IPS-NIHi11 (cell line): ENCODE measurements at places on chromosomes 2 and 18.

GRCh38 chr2:222248256-222248655, 50.5 kb downstream of the PAX3 start:
- DNase-seq = no peak

DNA sequence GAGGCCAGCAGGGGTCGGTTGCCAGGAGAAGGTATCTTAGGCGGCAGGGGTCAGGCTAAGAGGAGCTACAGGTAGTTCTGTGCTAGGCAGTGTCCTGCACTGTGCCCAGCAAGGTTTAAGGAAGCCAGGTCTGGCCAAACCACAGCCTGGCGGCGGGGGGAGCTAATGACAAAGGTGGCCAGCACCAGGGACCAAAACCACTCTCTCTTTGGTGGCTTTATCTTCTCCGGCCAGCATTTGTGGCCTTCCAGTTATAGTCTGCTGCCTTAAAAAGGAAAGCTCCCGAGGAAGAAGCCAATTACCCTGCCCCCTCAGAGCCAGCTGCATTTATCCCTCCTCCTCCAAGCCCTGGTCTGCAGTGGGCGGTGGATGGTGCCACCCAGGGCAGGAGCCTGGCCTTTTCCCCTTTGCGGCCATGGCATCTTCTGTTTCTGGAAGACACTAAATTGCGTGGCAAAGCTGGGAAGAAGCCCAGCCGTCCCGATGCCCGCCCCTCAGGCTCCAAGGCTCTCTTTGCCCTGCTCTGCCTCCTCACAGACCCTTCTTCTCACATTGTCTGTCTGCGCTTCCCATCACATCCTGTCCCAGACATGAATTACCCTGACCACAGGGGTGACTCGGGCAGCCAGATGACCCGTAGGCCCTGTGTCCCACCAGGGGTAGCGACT, 94.6 kb downstream of the EN1 start:
- DNase-seq = no peak

- no peak for DNase-seq
Measured at GRCh38 chr2:101386599-101387150, 628 bp downstream of the CREG2 start.

DNA sequence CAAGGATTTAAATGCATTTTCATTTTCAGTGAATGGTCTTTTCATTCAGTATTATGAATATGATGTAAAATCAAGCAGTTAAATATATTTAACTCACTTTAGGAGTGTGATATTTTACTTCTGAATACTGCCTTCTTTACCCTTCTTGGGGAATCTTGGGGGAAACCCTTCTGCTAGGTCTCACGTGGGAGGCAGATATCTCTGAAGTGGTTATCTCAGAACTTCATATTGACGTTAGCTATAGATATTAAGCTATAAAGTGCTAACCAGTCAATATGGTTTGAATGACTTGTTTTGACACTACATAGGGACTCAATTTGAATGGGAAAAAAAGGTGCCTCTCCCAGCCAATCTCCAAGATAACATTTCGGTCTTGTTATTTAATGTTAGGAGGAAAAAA, 9.8 kb downstream of the REL start:
- DNase-seq = no peak

GRCh38 chr2:42337846-42338566, 23.0 kb downstream of the COX7A2L start:
- DNase-seq = no peak

- DNase-seq = no peak
Measured at GRCh38 chr18:79206444-79206843, 137.2 kb downstream of the ATP9B start.

DNA sequence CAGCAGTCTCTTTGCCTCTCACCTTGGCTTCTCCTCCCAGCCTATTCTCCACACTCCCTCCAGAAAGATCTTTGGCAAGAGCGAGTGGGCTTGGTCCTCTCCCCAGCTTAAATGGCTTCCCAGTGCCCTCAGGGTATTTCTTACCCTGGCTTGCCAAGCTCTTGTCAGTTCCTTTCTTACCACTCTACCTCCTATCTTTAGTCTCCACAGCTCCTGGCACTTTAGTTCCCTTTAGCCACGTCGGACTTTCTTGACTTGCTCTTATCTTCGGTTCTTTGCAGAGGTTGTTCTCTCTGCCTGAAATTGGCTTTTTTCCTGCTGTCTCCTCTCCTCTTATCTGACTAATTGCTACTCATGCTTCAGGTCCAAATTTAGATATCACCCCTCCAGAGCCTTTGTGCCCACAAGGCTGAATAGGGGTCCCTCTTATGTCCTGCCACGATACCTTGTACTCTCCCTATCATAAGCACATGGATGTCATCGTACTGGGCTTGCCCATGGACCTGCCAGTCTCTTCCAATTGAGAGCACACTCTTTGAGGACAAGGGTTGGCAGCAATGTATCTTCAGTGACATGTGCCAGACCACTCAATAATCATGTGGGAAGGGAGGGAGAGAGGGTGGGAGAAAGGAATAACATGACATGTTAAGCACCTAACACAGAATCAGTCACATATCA, 131.7 kb upstream of the CTAGE1 start:
- DNase-seq = no peak

DNA sequence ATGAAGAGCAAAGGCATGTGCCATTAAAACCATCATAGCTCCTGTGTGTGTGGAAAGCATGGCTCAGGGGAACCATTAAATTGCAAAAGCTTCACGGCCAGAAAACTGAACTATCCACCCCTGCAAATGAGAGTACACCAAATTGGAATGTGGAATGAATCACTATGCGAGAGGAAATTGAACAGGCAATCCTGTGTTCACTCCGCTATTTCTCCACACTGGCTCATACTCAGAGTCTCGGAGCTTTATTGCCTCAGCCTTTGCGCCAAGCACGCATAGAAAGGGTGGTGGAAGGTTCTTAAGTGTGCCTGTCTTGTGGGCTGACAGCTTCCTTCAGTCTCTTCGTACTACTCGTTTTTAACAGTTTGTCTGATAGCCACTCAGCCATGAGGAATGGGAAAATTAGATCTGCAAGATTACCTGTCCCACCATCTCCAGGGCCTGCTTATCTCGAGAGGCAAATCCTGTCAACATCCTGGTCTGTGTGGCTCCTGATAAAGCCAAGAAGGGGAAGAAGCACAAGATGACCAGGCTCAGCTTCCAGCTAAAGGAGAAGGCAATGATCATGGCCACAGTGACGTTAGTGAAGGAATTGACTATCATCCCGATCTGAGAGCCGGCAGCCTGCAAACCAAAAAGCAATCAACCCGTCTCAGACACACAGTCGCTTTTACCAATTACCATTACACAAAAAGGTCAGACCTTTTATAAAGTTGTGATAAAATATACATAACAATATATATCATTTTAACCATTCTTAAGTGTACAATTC, 34.9 kb downstream of the G6PC2 start:
- DNase-seq = no peak

DNA sequence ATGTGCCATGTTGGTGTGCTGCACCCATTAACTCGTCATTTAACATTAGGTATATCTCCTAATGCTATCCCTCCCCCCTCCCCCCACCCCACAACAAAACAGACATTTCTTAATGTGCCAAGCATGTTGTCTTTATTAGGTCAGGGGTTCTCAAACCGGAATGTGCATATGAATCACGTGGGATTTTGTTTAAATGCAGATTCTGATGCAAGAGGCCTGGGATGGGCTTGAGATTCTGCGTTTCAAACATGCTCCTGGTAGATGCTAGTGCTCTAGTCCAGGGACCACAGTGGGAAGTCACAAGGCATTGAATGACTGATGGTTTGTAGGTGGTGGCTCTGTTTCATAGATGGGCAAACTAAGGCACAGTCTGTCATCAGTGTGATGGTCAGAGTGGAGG, 184.7 kb downstream of the SMAD7 start:
- DNase-seq = no peak

- no peak for DNase-seq
Measured at GRCh38 chr2:5984273-5984655, 292.1 kb downstream of the SOX11 start.

- DNase-seq = no peak
Measured at GRCh38 chr2:96144481-96145035, 682 bp downstream of the DUSP2 start.

GRCh38 chr2:166282154-166282553, 93.6 kb downstream of the SCN9A start:
- no peak for DNase-seq

GRCh38 chr2:46303822-46304221, 6.6 kb downstream of the EPAS1 start:
- DNase-seq = no peak

DNA sequence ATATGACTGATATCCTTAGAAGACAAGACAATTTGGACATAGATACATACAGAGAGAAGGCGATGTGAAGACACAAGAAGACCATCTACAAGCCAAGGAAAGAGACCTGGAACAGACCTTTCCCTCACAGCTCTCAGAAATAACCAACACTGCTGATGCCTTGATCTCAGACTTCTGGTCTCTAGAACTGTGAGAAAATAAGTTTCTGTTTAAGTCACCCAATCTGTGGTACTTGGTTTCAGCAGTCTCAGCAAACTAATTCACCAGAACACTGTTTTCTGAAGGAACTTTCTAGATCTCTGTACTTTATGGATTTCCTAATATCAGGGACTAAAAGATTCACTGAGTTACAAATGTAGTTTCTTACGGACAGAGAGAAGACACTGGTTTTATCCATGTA, 58.8 kb downstream of the NAB1 start:
- DNase-seq = no peak

GRCh38 chr2:120393456-120393855, 47.5 kb downstream of the INHBB start:
- no peak for DNase-seq

DNA sequence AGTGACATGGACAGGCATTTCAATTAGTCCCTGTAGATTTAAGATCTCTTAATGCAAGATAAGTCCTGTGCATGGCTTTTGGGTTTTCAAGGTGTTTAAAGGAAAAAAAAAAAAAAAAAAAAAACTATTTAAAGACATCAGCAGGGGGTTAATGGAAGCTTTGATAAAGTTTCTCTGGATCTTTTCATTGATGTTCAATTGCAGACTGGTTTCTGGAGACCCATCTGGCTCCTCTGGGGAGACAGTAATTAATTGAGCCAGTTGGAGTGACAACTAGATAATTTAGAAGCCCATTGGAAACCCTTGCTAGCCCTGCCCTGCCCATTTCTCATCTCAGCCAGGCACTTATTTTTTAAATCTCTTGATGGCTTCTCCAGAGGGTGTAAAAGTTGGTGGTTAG, 98.7 kb downstream of the EPHA4 start:
- no peak for DNase-seq

- DNase-seq = no peak
Measured at GRCh38 chr2:96526101-96526591, 10.4 kb upstream of the ARID5A start.

DNA sequence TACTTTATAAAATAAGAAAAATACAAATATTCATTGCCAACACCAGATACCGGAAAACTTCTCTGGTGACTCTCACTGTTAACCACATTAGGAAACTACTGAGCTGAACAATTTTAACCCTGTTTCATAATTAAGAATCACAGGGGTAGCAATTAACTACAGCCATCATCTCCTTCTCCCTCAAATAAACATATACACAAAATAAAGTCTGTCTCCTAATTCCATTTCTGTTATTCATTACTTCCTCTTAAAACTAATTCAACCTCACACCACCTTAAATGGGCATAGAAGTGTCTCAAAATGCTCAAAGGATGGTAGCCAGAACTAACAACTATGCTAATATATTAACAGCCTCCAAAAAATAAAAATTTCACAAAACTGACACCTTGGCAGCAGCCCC, 60.7 kb downstream of the ACVR1 start:
- no peak for DNase-seq

- peak; percentile 28 for DNase-seq
Measured at GRCh38 chr18:74316257-74317170, 875 bp downstream of the C18orf63 start.

DNA sequence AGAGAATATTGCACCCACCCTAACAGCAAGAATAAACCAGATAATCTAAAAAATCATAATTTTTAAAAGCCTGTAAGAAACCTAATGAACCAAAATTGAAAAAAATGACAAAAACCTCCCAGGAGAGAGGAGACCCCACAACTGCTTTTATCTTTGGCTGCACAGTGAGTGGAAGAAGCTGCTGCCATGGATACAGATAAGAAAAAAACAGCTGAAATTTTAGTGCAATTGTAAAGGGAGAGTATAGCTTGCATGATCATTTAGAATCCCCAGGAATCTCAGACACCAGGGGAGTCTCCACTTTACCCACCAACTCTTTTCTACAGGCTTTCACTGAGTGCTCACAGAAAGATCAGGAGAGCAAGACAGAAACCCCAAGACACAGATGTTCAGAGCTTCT, 338.1 kb upstream of the NCKAP5 start:
- no peak for DNase-seq

DNA sequence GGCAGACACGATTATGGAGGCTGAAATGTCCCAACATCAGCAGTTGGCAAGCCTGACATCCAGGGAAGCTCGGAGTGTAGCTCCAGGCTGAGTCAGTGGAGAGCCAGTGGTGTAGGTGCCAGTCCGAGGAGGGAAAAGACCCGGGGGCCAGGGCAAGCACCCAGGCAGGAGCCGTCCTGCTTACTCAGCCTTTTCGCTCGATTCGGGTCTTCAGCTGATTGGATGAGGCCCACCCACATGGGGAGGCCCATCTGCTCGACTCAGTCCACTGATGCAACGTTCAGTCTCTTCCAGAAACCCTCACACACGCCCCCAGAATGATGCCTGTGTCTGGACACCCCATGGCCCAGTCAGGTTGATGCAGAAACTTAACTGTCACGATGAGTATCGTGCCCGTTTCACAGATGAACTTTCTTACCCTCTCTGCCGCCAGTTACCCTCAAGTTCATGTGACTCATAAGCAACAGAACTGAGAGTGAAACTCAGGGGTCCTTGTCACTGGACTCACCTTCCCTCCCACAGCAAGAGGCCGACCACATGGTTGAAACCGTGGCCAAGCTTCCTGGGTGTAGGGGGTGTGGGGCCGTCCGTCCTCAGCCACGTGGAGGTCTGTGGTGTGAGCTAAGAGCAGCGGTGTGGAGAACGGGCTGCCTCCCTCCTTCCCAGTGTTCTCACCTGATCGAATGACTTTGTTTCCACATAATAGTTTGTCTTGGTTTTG, 197.4 kb upstream of the HDAC4 start:
- no peak for DNase-seq

- no peak for DNase-seq
Measured at GRCh38 chr18:13611142-13611600, 115.2 kb downstream of the FAM210A start.

- DNase-seq = no peak
Measured at GRCh38 chr18:36766836-36767235, 62.0 kb downstream of the TPGS2 start.

DNA sequence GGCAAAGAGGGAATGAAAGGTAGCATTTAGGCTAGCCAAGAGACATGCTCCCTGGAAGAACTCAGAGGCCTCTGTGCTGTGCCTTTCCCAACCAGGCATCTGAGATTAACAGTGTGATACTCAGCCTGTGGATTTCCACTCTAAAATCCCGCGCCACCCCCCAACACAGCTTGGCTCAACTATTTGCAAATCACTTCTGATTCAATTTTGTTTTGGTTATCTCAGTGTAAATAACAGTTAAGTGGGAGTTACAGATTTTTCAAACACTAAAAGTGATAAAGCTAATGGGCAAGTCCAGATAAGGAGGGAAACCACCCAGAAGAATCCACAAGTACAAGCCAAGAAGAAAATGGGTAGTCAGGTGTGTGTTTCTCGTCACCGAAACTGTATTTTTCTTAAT, 1.4 kb upstream of the NRP2 start:
- DNase-seq = no peak

- DNase-seq = no peak
Measured at GRCh38 chr2:207141386-207141785, 24.4 kb downstream of the KLF7 start.
